ENCODE measurements at places on chromosomes 1 and 21.

- DNase-seq = no peak
Observed at GRCh38 chr1:17016317-17016661, 4.6 kb upstream of the ATP13A2 start.

DNA sequence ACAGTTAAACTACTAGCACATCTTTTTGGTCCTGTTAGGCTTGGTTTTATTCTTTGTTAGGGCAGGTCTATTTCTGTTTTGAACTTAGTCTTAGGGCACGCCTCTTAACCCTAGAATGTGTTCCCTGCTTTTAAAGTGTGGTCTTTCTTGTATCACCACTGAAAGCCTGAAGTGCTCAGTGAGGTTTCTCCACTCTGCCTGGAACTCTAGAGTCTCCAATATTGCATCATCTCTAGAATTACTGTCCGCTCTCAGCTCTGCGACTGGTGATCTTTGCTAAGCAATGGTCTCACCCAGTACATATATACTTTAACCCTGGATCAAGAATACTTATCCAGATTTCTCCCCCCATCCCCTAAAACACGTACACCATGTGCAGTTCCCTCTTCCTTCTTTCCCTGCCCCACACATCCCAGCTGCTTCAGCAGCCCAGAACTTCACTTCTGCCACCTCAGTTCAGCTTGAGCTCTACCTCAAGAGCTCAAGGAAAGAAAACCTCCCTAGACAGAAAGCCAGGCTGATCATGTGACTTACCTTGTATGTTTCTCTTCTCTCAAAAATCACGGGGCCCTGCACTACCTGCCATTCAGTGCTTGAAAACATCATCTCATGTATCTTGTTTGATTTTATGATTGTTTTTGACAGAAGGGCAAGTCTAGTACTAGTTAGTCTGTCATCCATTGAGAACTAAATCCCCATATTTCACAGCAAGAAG, 59.9 kb downstream of the TENT5C start:
- DNase-seq = no peak

- DNase-seq = peak; percentile 58
Observed at GRCh38 chr1:48246727-48247126, 24.2 kb downstream of the SLC5A9 start.

DNA sequence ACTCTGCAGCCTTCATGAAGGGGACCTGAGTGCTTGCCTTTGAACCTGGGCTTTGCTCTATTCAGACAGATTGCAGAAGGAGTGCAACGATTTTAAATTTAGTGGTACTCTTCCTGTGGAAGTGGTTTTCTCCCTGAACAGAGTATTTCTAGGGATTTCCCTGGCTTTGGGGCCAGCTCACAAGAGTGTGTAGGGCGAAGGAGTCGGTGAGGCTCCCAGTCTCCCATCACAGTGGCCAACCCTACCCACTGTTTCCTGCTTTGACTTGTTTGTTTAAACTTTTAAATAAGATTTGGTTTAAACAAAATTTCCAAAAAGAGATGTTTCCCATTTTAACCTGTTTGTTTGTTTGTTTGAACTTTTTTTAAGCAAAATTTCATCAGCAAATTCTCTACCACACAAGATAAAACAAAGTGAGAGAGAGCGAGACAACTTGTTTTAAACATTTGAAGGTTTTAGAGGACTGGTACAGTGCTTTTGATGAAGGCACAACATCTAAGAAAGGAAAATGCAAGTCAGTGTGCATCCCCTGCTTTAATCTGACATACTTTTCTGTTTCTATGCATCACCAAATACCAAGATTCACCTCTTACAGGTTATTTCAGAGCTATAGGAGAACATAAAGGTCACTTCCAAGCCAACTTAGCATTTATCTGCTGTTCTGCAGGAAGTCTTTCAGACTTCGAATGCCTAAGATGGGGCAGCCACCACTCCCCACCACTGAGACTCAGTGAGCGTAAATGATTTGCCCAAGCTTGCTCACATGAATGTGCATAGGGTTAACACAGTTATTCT, 6.6 kb downstream of the SELP start:
- no peak for DNase-seq

- DNase-seq = peak; percentile 74
Observed at GRCh38 chr1:19347533-19348172, 35.5 kb downstream of the SLC66A1 start.

- DNase-seq = no peak
Observed at GRCh38 chr1:229784834-229785233, 158.8 kb downstream of the URB2 start.

DNA sequence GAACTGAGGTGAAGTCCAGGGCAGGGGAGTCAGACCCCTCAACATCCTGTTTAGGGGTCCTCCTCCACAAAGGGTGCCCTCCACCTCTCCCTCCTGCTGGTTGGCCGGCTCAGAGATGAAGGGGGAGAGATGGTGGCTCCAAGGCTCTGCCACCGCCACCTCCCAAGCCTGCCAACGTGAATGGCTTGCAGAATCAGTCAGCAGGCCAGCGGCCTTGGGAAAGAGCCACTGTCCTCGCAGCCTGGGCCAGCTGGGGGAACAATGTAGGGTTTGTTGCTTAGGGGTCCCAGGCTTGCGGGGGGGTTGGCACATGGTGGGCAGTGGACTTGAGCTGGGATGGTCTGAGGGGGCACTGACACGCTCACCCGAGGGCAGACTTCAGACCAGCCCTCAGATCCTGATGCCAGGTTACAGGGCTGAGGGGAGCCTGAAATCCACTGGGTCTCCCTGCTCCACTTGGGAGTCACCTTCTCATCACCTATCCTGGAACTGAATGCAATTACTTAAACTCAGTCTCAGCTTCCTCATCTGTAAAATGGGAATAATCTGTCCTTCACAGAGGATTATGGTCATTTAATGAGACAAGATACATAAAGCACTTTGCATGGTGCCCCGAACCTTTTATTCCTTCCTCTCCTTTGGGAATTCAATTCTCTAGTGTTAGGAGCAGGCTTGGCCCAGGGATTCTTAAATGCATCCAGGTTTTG, 8.3 kb downstream of the GPR37L1 start:
- DNase-seq = no peak

DNA sequence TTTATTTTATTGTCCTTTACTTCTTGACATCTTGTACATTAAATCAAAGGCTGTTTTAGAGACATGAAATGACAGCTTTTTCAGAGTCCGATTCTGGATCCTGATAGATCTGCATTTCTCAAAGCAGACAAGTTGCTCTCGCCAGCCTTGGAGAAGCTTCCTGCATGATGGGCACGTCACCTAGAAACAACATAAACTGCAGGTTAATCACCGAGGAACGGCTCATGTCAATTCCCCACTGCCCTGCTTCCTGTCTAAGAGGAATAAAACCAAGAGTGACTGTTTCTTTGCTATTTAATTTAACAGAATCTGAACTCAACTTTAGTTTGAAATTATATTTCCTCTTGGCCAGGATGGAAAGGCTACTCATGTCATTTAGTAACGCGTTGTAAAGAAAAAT, 77.0 kb downstream of the RWDD3 start:
- DNase-seq = no peak

DNA sequence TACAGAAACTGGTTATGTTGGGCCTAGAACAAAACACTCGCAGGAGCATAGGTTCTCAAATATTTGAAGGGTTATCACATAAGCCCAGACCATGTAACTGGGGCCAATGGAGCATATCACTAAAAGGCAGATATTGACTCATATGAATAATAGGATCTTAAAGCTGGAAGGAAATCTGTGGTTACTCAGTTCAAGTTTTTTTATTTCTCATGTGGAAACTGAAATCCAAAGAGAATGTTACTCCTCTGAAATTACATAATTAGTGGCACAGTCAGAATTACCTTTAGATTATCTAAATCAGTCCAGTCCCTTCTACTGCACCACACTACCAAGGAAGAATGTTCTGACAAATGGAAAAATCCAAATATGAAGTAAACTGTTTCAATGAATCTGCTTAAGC, 12.0 kb downstream of the SLAMF8 start:
- DNase-seq = no peak

DNA sequence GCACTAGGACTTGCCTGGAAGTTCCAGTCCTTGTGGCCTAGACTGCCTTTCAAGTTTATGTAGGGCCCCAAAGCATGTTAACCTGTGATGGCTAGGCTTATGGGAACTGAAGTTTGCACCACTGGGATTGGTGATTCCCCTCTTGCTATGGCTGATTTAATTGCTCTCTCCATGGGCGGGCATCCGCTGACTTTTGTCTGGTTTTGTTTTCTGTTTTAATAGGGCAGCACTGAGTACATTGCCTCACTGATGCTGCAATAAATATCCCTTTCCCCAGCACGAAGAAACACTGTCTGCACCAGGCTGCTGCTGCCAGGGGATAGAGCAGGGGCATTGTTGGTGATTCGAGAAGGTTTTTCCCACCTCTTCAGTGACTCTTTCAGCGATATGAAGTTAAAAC, 73.3 kb upstream of the PDE4B start:
- DNase-seq = no peak
